Activated CD8-positive, alpha-beta memory T cell treated with anti-CD3 and anti-CD28 coated beads, Interleukin-2, amount 10 ng/mL, durations not matched to agents 7 days and 5 days (primary cell): ENCODE measurements at places on chromosomes 4 and X. TPM values are rescaled to one million over a fixed set of nuclear protein-coding genes. Genes with fewer than 3 reads are reported as not detected.

DNA sequence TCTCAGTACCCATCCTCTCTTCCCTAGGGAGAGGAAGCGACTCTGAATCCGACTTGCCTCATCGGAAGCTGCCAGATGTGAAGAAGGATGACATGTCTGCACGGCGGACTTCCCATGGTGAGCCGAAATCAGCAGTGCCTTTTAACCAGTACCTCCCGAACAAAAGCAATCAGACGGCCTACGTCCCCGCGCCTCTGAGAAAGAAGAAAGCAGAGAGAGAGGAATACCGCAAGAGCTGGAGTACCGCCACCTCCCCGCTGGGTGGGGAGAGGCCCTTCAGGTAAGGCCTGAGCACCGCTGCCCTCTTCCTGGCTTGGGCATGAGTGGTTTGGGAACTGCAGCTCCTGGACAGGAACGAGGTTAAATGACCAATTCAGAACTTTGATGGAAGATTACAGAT is 81.2 kb downstream of the LIMCH1 start:
- DNase-seq: no peak

Gene TLR3
- total RNA-seq: 1.5 TPM

Gene STK32B
- total RNA-seq: not detected

Gene BTC
- not detected for total RNA-seq

Gene DLG3
- 39.6 TPM for total RNA-seq
